ENCODE measurements at places on chromosomes 7 and 10.

DNA sequence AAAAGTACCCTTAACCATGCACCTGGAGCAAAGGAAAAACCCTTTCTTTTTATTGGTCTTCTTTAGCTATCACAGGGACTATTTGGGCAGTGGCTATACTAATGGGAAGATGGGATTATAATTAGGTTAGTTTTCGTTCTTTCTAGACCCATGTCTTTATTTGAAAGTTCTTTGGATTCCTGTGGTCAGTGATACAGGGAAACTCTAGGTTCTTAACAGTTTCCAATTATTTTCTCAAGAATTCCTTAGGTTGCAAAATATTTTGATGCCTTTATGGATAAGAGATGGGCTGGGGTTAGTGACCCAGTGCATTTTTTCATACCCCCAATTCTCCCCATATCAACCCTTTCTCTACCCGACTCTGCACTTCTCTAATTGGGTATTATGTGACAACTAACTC is 49.0 kb downstream of the ADD3 start:
- no peak for DNase-seq

GRCh38 chr10:115514895-115515294 is 421.7 kb downstream of the ATRNL1 start:
- no peak for DNase-seq

DNA sequence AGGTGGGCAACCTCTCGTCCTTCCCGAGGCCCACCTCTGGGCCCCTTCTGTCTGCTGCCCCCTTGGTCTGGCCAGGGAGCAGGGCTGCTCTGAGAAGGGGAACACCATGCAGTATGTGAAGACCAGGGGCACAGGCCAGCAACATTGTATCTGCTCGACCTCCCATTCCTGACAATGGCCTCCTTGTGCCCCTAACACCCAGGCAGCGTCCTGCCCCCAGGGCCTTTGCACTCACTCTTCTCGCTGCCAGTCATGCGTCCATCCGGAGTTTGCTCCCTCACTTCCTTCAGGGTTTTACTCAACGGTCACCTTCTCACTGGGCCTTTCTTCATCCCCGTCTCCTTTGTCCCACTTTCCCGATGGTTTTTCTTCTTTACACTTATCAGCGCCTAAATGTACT is 232.9 kb upstream of the GRB10 start:
- DNase-seq: no peak

DNA sequence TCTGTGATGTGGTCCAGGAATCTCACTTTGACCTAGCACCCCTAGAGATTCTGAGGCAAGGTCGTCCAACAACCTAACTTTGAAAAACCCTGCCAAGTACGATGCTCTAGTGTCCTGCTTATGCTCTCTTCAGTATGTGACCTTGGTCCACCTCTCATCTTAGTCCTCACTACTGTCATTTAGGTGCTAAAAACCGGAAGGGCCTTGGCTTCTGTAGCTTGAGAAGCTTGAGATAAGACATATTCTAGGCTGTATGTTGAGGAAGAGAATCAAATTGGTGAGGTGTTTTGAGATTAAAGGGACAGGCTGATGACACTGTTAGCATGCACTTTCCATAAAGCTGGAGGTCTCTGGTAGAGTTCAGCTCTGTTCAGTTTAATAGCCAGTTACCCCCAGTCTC is 57.0 kb upstream of the MTPN start:
- DNase-seq: no peak

DNA sequence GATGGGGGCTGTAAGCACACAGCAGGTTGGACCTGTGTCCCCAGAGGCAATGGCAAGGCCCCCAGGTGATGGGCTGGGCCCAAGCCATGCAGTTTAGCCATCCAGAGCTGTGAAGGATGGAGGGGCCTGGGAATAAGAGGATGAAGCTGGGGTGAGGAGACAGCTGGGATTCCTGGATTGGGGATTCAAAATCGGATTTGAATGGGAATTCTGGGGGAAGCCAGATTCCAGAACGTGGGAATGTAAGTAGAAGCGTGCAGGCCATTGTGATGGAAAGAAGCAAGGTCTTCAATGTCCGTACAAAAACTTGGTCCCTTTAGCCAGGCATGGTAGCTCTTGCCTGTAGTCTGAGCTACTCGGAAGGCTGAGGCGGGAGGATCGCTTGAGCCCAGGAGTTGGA is 9.8 kb downstream of the SH2B2 start:
- DNase-seq: no peak

- no peak for DNase-seq
Observed at GRCh38 chr10:70698211-70698610, 25.9 kb downstream of the ADAMTS14 start.

DNA sequence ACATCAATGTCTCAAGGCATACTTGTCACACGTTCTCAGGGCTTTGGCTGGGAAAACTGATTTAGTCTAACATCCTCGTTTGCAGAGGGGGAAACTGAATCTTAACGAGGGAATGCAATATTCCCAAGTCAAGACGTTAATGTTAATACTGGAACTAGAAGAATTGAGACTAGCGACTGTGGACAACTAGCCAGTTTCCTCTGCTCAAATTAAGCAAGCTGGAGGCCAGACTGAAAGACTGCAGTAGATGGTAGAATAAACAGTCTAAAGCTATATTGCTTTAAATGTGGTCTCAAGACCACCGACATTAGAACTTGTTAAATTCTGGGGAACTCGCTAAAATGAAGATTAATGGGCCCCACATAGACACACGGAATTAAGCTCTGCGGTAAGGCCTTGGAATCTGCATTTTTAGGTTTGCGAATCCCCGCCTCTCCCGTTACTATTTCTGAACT is 639 bp upstream of the TFAM start:
- DNase-seq: no peak

DNA sequence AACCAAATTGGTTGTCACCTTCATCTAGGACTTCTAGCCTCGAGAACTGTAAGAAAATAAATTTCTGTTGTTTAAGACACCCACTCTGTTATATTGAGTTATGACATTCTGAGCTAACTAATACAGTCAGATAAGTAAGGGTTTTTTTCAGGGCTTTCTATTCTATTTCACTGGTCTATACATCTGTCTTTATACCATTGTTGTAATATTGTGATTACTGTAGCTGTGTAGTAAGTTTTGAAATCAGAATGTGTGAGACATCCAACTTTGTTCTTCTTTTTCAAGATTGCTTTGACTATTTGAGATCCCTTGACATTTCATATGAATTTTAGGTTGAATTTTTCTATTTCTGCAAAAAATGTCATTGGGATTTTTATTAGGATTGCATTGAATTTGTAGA is 7.5 kb downstream of the IFIT1 start:
- no peak for DNase-seq

DNA sequence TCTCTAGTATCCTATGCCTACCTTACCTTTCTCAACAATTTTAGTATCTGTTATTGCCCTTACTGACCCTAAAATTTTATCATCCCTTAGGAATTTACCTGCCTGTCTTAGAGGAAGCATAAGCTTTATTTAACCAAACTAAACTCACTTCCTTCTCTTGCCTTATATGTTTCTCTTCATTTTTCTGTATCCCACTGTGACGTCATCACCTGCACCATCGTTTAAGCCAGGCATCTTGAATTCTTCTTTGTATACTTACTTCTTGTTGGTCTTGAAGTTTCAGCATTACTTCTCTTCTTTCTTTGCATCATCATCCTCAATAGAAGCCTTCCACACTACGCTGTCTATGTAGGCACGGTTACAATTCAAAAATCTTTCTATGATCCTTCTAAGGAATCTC is 231.0 kb upstream of the SMIM30 start:
- no peak for DNase-seq

- DNase-seq: no peak
Observed at GRCh38 chr10:62096256-62096933, 172.2 kb downstream of the RTKN2 start.

DNA sequence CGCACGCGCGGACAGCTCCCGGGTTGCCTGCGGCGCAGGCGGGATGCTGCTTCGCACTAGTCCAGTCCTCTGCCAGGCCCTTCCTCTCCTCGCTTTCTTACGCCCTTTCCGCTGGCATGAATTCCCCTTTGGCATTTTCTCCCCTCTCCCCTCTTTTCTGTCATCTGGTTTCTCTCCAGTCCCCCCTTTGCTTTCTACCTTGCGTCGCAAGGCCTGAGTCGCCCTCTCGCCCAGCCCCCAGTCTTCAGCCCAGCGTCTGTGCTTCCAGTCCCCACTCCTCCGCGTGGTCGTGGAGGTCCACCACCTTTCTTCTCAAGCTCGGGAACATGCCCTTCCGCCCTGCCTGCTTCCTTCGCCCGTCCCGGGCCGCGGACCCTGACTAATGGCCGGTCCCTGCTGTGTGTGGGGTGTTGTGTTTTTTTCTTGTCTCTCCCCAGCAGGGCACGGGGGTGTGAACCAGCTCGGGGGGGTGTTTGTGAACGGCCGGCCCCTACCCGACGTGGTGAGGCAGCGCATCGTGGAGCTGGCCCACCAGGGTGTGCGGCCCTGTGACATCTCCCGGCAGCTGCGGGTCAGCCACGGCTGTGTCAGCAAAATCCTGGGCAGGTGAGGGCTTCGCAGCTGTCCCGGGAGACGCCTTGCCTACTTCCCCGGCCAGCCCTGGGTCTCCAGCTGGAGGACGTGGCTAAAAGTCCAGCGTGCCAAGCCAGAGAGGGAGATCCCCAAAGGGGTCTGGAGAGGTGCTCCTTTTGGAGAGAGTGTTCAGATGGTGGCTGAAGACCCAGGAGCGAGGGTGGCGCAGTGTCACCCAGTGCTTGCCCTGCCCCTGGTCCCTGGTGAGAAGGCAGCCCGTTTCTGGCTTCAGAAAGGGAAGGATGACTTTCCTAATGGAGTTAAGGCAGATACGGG is 4.2 kb downstream of the PAX2 start:
- DNase-seq: peak; percentile 82

DNA sequence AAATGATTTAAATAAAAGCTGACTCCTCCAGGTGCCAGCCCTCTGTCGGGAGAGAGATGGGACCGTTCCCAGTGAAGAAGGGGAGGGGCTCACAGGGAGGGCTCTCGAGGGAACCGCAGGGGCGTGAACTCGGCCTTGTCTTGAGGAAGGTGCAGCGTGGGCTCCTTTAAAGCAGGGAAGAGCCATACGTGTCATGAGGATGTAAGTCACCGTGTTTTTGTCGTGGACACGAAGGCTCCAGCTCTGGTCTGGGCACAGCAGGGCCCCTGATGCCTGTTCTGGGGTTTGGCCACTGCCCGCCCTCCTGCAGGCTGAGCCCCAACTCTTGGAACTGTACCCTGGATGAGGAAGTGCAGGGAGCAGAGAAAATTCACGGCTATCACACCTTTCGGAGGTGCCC is 45.0 kb downstream of the JAKMIP3 start:
- DNase-seq: no peak

DNA sequence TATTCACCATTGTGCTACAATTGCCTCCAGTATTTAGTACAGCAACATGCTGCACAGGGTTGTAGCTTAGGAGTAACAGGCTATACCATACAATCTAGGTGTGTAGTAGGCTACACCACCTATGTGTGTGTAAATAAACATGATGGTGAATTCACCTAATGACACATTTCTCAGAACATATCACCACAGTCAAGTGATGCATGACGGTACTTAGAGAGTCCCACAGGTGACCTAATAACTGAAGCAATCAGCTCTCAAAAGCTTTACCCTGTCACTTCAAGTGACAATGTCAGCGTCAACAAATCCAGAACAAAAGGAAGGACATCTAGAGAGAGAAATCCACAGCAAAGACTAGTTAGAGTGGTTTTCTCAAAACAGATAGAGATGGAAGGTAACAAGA is 38.8 kb downstream of the CCNJ start:
- DNase-seq: no peak

GRCh38 chr7:128891942-128892269 is 18.6 kb downstream of the KCP start:
- no peak for DNase-seq

- DNase-seq: no peak
Observed at GRCh38 chr7:143229054-143229790, 7.4 kb downstream of the TAS2R40 start.

- DNase-seq: no peak
Observed at GRCh38 chr7:93178213-93178612, 30.0 kb upstream of the SAMD9L start.

DNA sequence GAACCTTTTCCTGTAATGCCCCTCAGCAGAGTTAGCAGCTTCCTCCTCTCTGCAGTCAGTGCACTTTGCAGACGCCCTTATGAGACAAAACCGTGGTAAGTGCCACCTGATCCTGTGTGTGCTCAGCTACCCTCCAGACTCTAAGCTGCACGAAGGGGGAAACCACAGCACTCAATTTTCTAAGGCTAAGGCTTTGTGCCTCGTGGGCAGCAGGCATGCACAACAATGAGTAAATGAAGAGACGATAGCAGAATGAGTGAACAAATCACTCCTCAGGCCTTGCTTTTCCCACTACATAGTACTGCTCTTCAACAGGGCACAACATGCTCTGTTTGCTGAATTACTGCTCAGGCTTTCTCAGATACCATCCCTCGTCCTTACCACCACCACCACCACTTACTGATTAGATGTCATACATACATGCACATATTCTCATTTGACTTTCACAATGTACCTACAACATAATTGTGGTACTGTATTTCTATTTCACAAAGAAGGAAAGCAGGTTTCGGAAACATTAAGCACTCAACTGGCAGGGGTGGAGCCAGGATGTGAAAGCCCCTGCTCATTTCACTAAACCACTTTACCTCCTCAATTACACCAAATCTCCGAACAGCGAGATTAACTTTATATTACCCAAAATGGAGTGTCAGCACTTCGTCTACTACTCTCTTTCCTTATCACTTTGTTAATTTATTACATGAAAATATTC is 85.4 kb downstream of the ICA1 start:
- DNase-seq: no peak

DNA sequence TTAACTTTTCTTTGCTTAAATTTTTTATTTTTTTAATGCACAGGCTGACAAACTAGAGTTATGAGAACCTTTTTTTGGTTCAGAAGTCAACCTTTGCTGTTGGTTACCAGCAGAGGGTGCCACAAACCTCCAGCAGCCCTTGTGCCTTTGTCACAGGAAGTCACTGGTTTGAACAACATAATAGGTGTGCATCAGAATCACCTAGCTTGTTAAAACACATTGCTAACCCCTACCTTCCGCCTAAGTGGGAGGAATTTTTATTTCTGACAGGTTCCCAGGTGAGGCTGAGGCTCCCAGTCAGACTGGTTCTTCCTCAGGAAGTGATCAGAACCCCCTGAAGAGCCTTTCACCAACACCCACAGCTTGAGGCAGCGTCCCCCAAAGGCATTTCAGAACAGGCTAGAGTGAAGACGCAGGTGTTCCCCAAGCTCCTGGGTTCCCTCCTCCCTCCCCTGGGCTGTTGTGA is 22.6 kb upstream of the VDAC2 start:
- peak; percentile 30 for DNase-seq

- DNase-seq: no peak
Observed at GRCh38 chr7:30660331-30661255, 21.7 kb downstream of the CRHR2 start.

DNA sequence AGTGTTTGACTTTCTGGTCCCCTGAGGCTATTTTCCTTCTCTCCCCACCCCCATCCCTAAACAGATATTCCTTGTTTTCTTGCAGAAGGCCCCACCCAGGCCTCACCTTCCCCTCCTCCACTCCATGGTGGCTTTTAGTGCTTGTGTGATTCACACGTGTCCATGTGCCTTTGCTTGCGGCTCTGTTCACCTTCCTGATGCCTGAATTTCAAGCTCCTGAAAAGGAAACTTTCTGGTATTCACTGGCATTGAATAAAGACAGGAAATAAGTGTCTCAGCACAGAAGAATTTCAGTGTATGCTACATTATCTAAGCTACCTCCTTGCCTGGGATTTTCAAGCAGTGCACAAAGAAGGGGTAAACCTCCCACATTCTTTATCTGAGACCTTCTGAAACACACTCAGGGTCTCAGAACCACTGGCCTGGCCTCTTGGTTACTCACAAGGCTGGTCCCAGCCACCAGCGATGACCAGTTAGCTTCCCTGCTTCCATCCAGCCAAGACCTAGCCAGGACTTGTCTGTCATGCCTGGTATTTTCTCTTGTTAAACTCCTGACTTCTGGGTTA is 17.2 kb upstream of the UBE2H start:
- no peak for DNase-seq

GRCh38 chr7:86006909-86007308 is 636.8 kb upstream of the GRM3 start:
- no peak for DNase-seq
